Keratinocyte (primary cell): ENCODE measurements at places on chromosomes 7 and 10.

DNA sequence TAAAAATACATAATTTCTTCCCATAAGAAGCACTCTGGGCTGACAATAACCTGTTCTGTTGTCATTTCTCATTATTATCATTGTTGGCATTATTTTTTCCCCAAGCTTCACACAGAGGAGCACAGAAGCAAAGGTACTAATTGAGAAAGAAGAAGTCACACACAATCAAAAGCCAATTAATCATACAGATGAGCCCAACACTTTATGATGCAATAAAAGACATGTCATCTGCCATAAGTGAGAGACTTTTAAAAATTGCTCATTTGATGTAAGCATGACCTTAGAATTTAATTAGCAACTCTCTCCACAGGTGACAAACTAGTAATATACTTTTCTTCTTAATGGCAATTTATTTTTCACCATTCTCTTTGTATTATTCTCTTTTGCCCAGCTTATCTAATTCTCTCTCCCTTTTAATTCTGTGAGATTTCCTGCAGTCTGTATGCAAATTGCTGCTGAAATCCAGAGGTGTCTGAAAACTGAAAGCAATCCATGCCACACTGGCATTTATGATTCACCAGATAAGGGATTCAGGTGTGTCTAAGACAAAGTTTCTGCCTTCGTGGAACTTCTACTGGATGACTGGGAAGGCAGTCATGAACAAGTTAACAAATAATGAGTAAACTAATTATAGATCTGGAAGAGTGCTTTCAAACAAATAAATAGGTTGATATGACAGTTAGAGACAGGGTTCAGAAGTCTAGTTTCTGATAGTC lies 203.5 kb downstream of the CHCHD3 start:
- H3K4me1 ChIP-seq, result peaks cover 18% of the 10 kb centered on the region
- no peaks in the 10 kb centered on the region for H3K27me3 ChIP-seq
- peak; percentile 7 for DNase-seq

DNA sequence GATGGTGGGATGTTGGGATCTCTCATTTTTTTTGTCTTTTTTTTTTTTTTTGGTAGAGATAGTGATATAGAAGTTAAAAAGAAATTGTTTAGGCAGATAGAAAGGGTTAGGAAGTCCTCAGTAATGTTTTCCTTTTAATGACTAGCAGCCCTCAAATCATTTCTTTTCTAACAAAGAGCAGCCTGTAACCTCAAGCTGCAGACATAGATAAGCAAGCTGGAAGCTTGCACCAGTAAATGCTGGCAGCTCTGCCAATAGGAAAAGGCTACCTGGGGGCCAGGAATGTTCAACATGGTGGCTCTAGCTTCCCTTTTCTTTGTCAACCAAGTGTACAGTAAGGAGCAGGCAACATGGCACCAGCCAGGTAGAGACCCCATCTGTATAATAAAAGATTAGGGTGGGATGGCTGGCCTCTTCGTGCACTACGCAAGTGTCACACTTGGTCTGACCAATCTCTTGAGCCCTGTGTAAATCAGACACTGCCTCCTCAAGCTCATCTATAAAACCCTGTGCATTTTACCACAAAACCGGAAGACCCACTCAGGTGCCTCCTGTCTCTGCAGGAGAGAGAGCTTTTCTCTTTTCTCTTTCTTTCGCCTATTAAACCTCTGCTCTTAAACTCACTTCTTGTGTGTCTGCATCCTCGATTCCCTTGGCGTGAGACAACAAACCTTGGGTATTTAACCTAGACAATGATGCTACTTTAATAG lies 212.9 kb downstream of the SNX10 start:
- H3K36me3 ChIP-seq, result no peaks in the 10 kb centered on the region
- no peak for DNase-seq
- peaks cover 10% of the 10 kb centered on the region for H3K27me3 ChIP-seq
- H3K4me3 ChIP-seq, result no peak overlapping the region

DNA sequence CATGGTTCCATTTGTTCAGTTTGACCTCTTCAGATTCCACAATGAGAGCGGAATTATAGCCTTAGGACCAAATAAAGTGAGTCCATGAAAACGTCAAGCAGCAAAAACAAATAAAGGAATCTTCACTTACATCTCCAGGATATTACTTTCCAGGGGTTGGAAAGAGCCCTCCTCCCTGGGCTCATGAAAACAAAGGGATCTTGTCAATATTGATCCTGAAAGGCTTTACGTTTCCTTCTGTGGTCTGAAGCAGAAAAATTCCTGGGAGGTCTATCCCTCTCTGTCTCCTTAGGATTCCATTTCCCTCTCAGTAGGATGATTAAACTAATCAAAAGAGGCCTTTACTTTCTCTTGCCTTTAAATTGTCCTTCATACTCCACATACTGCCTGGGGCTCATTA lies 293.5 kb downstream of the GPAM start:
- H3K27ac ChIP-seq, result no peak overlapping the region
- H3K27me3 ChIP-seq, result no peaks in the 10 kb centered on the region
- H3K4me1 ChIP-seq, result no peaks in the 10 kb centered on the region

- H3K36me3 ChIP-seq, result no peaks in the 10 kb centered on the region
- peaks cover 27% of the 10 kb centered on the region for H3K4me1 ChIP-seq
- no peaks in the 10 kb centered on the region for H3K27me3 ChIP-seq
- no peak overlapping the region for H3K4me3 ChIP-seq
Observed at GRCh38 chr7:153522261-153522660, 529.9 kb upstream of the DPP6 start.

- peaks cover 6% of the 10 kb centered on the region for H3K4me1 ChIP-seq
- no peak overlapping the region for H3K4me3 ChIP-seq
- no peaks in the 10 kb centered on the region for H3K27me3 ChIP-seq
Observed at GRCh38 chr7:157432541-157432956, 95.7 kb downstream of the DNAJB6 start.

GRCh38 chr10:35554036-35554435 lies 51.1 kb upstream of the GJD4 start:
- no peak overlapping the region for H3K4me3 ChIP-seq
- no peak overlapping the region for H3K27ac ChIP-seq
